ENCODE measurements at places on chromosomes 6 and 20.

GRCh38 chr6:1463751-1464426 lies 74.5 kb downstream of the FOXF2 start:
- no peak for DNase-seq

DNA sequence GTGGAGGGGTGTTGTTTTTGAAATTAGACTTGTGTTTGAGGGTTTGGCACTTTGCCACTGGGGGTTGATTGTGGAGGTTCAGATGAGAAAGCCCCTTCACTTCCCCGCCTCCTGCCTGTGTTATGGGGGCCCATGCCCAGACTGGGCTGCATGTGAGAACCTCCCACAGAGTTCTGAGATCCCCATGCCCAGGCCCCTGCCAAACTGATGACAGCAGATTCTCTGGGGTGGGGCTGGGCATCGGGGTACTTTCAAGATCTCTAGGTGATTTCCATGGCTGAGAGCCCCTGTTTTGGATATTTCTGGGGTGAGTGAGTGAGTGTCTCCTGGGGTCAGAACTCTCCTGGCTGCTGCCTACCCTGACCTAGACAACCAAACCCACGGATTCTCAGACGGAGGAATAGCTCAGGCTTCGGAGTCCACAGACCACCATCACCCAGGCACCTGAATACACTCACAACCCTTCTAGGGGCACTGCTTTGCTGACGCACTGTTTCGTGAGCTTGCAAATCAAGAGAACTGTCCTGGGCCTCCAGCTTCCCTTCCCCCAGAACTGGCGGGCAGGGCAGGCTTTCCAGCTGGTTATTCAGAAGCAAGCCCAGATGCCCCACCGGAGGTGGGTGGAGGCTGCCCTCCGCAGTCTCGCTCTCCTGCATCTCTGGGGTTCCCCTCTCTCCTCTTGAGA lies 6.3 kb downstream of the BCAS1 start:
- no peak for DNase-seq

- DNase-seq: no peak
These were observed 5.1 kb downstream of the BLOC1S5 start for GRCh38 chr6:8059129-8059528.

GRCh38 chr20:62938105-62938888 lies at the start of gene GID8:
Gene GID8 (plus strand): TSS chr20:62938147. CDS start chr20:62941503, 3,356 bp downstream.
- DNase-seq: peak; percentile 66

GRCh38 chr6:161498359-161498758 lies 224.5 kb upstream of the AGPAT4 start:
- no peak for DNase-seq

- DNase-seq: no peak
These were observed 647.9 kb upstream of the AGPAT4 start for GRCh38 chr6:161921602-161922395.

- DNase-seq: no peak
These were observed 1.9 kb downstream of the HEBP2 start for GRCh38 chr6:138405816-138406413.

- no peak for DNase-seq
These were observed 44.6 kb downstream of the SUN5 start for GRCh38 chr20:32959351-32960221.

DNA sequence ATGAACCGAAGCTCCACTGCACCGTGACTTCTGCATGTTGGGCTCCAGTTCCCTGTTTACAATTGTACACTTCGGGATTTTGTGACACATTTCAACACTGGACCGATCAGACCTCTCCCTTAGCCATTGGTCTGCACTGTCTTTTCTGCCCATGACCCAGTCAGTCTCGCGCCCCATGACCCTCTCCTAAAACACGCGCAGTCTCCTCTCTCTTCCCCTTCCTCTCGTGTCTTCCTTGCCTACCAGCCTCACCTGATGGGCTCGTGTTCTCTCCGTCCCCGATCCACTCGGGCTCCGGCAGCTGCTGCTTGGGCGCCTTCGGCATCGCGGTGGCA lies 535 bp upstream of the ABCF1 start:
- DNase-seq: no peak

DNA sequence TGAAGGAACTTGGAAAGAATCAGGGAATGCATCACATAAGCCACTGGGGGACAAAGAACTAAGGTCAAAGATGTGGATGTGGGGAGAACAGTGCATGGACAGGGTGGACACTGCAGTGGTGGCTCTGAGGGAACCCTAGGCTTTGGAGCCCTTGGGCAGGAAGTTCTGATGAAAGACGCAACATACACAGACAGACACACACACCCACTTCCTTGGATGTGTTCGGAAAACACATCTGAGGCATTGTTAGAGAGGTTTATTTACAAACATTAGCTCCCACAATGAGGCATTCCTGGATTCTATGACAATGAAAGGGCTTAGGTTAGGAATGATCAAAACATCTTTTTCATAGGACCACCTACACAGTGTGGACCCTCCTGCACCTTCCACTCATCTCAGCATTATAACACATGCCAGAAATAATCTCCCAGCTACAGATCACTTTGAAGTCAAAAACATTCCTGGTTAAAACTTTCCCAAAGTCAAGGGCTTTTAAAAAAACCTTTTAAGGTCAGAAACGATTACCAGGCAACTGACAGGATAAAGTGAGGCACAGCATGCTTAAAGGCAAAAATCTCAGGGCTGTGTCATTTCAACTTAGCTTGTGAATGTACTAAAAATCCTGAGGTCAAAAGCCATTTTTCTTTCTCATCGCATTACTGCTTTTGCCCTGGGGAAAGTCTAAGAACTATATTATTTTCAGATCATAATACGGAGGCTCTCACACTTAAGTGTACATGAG lies 6.4 kb upstream of the METTL24 start:
- no peak for DNase-seq

DNA sequence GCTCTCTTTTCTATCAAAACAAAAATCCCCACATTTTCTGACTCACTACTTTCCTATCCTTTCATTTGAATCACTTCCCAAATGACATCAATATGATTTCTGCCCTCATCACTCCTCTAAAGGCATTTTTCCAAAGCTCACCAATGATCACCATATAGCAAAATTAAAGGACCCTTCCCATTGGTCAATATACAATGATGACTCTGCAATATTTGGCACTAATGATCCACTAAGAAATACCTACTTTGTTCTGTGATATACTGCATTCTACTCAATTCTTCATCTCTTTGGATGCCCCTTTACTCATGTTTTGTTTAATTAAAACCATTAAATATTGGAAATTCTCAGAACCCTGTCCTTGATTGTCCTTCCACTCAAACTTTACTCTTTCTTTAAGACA lies 200.3 kb upstream of the PTCHD4 start:
- DNase-seq: no peak

DNA sequence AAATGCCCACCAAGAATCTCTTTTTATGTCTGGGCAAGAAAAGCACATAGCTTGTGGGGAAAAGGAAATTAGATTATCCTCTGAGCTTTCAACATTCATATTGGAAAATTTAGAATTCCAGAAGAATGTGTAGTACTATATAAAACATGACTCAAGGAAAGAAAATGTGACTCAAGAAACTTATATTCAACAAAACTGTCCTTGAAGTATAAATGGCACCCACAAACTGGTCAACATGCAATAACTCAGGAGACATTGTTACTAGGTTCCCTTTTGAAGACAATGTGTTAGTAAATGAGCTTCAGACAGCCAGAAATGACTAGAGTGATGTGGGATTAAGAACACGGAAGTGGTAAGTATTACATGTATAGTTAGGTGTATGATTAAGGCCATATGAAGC lies 26.1 kb upstream of the TINAG start:
- DNase-seq: no peak

All from mesothelial cell of epicardium (in vitro differentiated cells).